SK-N-SH treated with all-trans-retinoic acid at 6 μM for 48 hours (cell line): ENCODE measurements at places on chromosomes 1 and 21.

DNA sequence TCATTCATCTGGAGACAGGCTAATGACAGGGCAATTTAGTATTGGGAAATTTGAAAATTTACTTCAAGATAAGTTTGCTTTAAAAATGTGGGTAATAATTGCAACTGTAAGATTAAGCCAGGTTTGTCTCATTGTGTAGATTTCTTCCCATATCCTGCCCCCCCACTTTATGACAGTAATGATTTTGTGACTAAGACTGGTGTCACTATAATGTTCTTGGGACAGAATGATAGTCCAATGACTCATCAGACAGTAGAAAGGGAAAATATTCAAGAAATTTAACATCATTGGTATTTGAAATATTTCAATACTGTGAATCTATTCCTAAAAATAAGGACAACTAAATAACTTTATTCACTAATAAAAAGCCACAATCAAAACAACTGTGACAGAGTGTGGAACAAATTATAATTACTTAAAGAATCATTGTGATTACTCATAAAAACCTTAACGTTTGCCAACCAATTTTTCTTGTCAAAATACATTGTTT lies 36.7 kb downstream of the FH start:
- ATAC-seq: peak; percentile 56

DNA sequence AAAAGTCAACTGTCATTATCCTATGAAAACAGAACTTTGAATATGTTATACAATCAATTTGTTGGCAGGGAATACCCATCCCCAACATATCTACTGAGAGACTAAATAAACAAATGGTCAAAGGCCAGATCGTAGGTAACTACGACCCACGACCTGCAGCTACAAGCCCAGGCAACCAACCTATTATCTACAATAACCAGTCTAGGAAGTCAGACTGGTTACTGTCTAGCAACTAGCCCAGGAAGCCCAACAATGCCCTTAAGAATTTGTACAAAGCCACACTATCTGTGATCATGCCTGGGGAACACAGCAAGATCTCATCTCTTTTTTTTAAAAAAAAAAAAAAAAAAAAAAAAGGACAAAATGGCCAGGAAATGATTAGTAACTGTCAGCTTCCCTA lies 58.7 kb downstream of the SMYD3 start:
- no peak for ATAC-seq

DNA sequence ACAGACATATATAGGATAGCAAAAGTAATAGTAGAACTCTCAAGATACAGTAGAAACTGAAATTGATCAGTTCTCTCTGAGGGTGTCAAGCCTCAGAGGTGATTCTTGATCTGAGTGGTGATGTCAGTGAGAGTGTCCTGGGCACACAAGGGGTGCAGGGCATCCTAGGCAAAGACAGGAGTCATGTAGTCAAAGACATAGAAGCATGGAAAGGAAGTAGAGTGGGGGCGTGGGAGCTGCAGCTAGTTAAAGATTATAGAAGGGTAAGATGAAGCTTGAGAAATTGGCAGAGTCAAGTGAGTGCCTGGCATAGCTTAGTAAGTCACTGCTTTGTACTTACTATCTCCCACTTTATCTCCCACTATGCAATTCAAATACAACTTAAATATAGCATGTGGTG lies 22.8 kb downstream of the CDC7 start:
- ATAC-seq: no peak

DNA sequence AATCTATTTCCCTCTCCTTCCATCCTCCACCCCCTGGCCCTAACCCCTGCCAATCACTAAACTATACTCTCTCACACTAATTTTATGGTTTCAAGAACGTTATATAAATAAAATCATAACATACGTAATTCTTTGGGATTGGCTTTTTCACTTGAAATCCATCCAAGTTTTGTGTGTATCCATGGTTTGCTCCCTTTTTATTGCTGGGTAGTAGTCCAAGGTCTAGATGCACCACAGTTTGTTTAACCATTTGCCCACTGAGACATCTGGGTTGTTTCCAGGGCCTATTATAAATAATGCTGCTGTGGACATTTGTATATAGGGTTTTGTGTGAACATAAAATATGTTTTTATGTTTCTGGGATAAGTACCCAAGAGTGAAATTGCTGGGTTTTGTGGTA lies 61.4 kb downstream of the TEX35 start:
- ATAC-seq: no peak

DNA sequence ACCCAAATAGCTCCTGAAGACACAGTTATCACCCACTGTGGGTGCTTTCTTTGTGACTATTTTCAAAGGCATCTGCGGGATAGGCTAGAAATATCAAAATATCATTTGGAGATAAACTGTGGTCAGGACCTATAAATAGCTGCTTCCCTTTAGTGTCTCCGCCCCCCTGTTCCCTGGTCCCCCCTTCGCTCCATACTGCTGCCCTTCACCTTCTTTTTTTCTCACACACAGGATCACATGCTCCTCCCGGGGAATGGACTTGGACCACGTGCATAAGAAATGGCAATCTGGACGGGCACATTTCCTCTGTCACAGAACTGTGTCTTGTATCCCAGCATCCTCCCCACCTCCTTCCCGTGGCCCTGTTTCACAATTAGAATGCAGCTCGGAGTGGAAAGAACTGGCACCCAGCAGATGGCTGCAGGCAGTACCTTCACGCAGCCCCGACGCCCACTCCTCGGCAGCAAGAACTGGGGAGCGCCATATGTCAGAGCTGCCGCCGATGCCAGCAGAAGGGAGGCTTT lies 68.8 kb upstream of the SSX2IP start:
- ATAC-seq: no peak

DNA sequence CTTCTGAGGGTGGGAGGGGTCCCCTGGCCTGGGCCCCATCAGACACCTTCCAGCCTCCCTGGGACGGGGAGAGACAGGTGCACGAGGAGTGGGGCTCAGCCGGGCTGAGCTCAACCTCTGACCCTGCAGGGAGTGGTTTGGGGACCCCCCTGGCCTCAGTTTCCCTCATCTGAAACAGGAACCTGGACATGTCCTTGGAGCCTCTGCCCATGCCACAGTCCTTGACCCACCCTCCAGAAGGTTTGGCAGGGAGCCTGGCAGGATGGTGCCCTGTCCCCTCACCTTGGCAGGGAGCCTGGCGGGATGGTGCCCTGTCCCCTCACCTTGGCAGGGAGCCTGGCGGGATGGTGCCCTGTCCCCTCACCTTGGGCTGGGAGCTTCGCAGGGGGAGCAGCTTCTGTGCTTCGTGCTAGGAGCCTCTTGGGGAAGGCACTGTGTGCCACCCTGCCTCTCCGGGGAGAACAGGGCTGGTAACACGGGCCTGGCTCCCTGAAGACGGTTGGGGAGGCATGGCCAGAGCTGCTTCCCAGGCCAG lies 58.3 kb downstream of the SLX9 start:
- no peak for ATAC-seq

GRCh38 chr1:226696547-226696946 lies 42.5 kb downstream of the ITPKB start:
- no peak for ATAC-seq

DNA sequence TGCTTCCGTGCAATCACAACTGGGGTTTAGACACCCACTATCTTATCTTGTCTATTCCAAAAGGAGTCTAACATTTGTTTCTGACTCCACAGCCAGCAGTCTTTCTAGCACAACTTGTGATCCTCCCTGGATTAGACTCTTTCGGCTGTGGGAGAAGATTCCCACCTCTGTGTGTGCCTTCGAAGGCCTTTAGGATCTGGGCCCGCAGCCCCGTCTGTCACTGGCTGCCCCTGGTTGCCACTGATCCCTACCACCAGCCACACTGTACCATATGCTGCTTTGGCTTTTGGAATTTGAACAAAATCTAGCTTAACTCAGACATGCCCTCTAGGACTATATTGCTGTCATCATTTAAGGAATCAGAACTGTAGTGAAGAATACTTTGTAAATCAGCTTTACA lies 18.0 kb downstream of the NTPCR start:
- ATAC-seq: no peak

DNA sequence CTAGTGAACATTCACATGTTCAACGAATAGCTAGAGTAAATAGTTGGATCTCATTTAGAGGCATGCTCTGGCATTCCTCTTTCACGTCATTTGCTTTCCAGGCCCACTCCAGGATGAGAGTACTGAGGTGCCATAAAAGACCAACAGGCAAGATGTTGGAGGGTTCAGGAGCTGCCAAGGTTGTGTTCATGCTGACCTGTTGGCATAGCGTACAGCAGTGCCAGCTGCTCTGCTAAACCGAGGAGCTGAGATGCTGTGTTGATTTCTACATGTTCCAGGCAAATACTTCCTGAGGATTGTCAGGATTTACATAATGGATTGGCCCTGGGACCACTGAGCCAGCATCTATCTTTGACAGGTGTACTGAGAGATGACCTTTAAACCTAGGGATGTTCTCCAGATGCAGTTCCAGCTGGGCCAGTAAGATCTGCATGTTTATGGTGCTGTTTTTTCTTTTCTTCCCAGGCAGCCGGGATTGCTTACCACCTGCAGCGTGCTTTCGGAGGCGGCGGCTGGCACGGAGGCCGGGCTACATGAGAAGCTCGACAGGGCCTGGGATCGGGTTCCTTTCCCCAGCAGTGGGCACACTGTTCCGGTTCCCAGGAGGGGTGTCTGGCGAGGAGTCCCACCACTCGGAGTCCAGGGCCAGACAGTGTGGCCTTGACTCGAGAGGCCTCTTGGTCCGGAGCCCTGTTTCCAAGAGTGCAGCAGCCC lies 66.9 kb downstream of the DISC1 start:
- ATAC-seq: no peak
